ENCODE measurements at places on chromosomes 5 and 9.

GRCh38 chr5:167821151-167821550 lies 470.3 kb upstream of the WWC1 start:
- no peak for DNase-seq

DNA sequence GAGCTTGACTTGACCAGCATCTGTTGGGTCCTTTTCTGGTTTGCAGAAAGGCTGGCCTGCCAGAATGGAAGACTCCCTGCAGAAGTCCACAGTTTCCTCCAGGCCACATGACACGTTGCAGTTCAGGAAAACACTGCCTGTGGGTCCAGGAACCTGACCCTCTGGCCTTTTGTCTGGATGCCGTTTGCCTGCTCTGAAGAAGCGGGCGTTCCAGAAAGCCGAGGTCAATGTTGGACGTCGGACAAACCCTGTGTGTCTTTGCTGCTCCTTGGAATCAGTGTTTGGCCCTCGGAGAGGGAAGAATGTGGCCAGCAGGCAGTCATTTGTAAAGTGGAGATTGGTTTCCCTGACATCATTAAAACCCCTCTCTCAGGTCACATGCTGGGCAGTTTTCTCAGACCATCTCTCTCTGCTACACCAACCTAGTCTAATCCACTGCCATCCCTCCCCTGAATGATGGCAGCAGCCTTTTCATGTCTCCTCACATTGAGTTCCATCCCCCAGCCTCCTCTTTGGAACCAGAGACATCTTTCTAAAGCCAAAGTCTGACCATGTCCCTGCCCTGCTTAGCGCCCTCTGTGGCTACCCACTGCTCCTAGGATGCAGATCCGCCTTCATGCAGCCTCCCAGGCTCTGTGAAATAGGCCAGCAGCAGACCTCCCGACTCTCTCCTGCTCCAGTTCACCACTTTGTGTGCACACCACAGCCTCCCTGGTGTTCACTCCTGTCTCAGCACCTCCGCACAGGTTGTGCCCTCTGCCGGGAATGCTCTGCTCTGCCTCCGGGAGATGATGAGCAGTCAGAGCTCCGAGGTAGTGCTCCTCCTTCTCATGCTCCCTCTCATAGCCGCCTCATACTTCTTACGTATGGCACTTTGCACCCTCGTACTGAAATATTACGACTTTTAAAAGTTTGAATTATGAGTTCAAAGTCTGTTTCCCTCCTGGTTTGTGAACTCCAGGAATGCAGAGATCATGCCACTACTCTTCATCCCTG lies 75.6 kb downstream of the RALGPS1 start:
- DNase-seq = no peak

GRCh38 chr5:18745042-18745987 lies 1111.1 kb downstream of the TAF11L14 start:
- DNase-seq = no peak

DNA sequence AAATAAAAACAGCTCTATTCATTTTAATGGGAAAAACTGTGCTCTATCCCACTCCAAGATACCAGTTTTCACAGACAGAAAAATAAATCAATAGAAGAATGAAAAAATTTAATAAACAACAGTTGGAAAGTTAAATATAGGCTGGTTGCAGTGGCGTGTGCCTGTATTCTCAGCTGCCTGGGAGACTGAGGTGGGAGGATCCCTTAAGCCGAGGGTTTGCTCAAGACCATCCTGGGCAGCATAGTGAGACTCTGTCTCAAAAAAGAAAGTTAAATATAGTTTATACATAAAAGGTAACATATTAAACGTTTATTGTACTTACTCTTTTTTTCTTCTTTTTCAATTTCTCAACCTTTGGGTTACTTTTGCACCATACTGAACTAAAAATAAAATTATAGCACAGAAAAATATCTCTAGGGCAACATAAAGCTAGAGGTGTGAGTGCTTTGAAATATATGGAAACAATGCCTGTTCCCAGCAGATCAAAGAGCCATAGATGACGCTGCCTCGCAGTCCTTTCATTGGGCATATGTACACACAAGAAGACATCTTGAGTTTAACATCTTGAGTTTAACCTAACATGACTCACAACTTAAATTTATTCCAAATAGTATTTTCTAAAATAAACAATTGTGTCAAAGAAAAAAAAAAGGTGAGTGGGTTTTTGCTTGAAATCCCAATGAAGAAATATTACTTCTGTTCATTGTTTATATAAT lies 25.7 kb upstream of the KLF9 start:
- DNase-seq = no peak

GRCh38 chr9:130971294-130971849 lies 32.3 kb upstream of the FIBCD1 start:
- DNase-seq = no peak

DNA sequence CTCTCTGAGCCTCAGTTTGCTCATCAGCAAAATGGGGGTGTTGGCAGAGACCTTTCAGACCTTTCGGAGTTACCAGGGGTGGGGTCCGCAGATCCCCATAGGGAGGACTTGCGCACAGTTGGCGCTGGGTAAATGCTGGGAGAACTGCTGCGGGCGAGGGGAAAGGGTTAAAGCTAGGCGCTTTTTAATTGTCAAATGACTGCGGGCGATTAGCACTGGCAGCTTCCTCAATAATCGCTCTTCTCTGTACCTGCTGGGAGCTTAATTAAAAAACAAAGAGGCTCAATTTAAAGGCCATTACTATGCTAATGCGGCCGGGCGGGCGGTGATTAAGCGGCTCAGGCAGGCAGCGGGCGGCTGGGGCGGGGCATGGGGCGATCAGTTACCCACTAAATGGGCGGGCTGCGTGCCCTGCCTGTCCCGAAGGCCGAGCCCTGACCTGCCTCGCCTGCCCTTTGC lies 63.0 kb downstream of the LMX1B start:
- DNase-seq = no peak

- no peak for DNase-seq
These were observed 161.7 kb downstream of the OLFM1 start for GRCh38 chr9:135249191-135249590.

DNA sequence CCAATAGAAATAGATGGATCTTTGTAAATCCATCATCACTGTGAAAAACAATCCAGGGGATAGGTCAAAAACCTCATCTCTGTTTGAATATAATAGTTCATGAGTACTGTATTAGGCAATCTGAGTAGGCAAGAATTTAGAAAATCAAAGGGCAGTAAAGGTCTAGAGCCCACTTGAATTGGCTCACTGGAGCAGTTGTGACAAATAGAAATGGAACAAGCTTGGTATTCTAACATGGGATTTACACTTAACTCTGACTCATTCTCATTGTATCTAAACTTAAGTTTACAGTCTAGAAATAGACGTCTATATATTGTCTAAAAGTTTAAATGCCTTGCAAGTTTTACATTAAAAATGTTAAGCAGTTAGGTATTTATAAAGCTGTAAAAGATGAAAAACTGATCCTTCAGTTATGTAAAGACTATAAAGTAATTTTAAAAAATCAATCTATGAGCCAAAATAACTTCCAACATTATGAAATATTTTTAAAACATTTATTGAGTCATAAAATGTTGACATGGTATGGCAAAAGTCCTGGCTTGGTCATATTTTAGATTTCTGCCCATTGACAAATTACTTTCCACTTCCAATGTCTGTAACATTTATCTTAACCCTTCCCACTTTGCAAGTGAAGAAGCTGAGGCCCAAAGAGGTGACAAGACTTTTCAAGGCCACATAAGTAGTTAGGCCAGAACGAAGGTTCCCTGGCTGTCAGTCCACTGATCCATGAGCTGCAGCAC lies 203.7 kb upstream of the NREP start:
- no peak for DNase-seq

GRCh38 chr5:37552770-37553719 lies 173.9 kb downstream of the WDR70 start:
- no peak for DNase-seq

DNA sequence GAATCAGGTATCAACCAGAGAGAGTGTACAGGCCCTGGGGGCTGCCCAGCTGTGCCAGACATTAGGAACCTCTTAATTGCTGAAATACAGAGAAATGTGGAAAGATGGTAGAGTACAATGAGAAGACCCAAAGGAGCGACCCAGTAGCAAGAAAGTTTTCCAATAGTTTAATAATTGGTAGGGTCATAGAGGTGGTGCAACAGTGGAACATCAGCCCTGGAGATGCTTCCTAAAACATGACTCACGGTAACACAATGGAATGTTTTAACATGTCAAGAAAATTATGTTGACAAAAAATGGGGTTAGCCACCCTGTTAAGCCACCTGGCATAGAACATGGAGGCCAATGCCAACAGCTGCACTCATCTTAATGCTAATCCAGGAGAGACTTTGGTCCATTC lies 284.1 kb downstream of the ELAVL2 start:
- no peak for DNase-seq

GRCh38 chr5:1875281-1875842 lies 7.4 kb downstream of the IRX4 start:
- no peak for DNase-seq

DNA sequence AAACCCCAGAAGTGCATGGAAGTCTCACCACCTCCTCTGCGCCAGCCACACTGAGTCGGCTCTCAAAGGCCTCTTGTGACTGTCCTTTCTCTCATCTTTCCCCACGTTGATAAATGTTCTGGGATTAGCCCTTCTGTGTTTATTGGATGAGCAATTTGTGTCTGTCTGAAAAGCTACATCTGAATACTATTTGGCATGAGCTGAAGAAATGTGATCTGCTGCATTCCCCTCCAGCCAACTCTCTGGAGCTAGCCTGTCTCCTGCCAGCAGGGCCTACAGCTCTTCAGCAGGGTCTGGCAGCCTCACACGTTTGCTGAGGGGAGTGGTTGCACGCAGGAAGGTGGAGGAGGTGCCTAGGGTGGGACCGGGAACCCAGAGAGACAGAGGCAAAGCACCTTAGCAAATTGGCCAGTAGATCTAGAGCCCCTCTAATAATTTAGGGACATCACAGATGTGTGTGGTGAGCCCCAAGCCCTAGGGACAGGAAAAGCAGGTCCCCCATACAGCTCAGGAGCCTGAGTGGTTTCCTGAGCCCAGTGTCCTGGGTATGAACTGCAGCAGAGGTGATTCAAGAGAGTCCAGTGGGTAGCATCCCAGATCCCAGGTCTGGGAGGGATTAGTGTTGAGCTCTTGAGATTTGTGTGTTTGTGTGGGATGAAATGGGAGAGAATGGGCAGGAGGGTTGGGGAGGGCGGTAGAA lies 20.5 kb upstream of the B4GALT1 start:
- no peak for DNase-seq

DNA sequence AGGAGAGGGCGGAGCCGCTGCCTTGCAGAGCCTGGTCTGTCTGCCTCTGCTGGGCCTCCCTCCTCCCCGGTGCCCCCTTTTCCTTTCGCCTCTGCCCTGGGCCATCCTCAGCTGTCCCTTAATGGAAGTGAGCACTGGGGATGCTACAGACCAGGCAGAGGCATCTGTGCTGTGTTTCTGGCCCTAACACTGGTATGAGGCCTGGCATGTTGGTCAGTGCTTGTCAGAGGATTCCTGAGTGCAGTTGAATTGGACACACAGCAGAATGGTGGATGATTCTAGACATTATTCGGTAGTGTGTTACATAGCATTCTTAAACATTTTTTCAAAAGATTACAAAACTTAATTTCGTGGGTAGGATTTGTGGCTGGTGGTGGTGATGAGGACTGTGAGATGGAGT lies 88.6 kb downstream of the EHMT1 start:
- DNase-seq = no peak

- DNase-seq = no peak
These were observed 209.0 kb downstream of the TTLL11 start for GRCh38 chr9:121884057-121884541.

GRCh38 chr9:98790842-98791607 lies 5.3 kb downstream of the ANKS6 start:
- peak; percentile 10 for DNase-seq

GRCh38 chr9:69397384-69398214 lies 72.6 kb downstream of the ENTREP1 start:
- DNase-seq = no peak

- DNase-seq = no peak
These were observed 7.3 kb downstream of the ARAP3 start for GRCh38 chr5:141674747-141675146.

GRCh38 chr9:137439158-137439714 lies 1.9 kb downstream of the ENTPD8 start:
- DNase-seq = no peak

DNA sequence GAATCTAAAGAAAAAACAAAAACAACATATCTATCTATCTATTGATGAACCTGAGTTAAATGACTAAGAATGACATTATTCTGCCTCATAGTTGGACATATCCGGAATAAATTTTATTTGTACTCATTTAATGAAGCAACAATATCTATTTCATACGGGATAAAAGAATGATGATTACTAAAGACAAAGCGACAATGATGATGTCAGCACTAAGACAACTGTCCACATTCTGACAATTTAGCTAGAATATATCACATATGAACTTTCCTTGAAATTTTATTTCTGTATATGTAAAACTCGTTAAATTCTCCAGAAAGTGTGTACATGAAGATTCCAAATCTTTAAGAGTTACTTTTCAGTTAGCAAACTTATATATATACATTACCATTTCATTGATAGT lies 23.2 kb upstream of the SHISAL2B start:
- no peak for DNase-seq

DNA sequence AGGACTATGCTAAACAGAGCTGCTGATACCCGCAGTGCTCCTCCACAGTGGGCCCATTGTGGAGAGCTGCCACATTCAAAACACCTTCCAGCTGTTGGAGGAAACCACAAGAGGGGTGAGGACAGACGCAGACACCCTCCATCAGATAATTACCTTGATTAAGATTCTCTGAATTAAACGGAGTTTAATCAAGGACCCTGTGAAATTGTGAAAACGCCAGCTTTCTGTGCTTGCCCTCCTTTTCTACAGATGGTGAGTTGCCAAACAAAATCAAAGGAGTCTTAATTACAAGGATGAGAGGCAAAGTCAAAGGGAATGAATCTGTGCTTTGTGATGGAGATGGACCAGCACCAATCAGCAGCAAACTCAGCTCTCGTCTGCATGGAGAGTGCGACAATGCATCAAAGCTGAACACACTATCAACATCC lies 596.1 kb downstream of the ELAVL2 start:
- no peak for DNase-seq

- no peak for DNase-seq
These were observed 4.8 kb downstream of the ARHGEF28 start for GRCh38 chr5:73630765-73631164.

- no peak for DNase-seq
These were observed 106.2 kb upstream of the CLINT1 start for GRCh38 chr5:157965040-157965678.

GRCh38 chr9:34047864-34048726 lies 592 bp downstream of the UBAP2 start:
- DNase-seq = peak; percentile 43
